ENCODE measurements at places on chromosomes 4 and X.

DNA sequence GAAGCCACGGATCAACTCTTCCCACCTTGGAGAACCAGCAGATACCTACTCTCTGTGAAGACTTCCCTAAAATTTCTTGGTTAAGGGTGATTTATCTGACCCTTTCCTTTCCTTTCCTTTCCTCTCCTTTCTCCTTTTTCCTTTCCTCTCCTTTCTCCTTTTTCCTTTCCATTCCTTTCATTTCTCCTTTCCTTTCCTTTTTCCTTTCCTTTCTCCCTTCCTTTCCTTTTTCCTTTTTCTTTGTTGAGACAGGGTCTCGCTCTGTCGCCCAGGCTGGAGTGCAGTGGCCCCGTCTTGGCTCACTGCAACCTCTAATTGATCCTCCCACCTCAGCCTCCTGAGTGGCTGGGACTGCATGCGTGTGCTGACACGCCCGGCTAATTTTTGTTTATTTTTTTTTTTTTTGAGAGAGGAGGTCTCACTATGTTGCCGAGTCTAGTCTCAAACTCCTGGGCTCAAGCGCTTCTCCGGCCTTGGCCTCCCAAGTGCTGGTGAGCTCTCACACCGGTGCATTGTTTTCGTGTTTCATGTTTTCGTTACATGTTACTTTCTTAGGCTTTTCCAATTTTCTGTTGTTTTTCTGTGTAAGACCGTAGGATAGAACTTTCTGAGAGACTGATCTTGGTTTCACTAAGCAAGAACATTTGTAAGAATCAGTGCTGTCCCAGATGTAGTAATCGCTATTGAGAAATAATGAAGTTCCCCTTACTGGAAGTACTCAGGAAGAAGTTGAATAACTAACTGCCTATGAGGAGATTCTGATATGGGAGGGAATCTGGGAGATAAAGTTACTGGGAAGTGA, 2.0 kb downstream of the TMEM165 start:
- DNase-seq, result no peak

GRCh38 chr4:56863441-56864139, 42.1 kb upstream of the SPINK2 start:
- DNase-seq, result no peak

DNA sequence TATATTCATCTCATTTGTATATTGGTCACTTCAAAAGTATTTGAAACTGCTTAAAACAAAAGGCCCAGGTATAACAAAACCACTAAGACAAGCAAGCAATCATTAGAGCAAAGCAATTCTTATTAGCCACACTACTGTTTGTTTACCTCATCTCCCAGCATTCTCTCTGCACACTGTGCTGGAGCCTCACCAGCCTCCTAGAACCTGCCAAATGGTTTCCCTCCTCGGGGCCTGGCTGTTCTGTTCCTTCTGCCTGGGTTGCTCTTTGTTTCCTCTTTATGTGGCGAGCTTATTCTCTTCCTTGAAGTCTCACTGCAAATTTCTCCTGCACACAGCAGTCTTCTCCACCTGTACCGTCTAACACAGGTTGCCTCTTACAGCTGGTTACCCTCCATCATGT, 67.5 kb upstream of the MND1 start:
- DNase-seq, result no peak

DNA sequence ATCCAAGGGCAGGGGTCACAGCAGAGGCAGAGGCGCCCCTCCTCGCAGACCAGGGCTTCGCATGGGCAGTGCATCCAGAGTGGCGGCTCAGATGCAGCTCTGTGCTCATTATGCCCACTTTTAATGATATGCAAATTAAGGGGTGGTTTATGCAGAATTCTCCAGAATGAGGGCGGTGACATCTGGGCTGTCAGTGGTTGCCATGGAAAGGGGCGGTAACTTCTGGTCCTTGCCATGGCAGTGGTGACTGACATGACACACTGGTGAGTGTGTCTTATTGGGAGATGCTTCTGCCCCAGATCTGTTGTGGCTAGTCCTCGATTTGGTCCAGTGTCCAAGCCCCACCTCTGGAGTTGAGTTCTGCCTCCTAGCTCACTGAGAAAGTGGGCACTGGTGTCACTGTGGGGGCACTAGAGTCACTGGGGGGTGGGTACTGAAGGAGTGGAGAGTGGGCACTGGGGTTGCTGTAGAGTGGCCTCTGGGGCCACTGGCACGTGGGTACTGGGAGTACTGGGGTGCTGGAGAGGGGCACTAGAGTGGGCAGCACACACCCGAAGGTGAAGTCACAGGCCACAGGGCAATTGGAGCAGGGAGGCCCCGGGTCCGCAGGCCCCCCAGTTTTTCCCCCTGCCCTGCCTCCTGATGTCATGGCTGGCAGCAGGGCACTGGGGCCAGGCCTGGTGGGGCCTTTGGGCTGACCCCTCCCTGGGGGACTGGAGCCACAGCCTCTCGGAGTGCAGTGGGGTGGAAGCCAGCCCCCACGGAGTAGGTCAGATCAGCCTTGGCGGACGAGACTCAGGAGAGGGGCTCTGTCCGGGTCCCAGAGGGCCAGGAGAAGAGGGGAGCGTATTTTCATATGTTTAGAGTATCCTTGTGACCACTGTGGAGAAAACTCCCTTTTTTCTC, 98.6 kb upstream of the NKX1-1 start:
- DNase-seq, result no peak

DNA sequence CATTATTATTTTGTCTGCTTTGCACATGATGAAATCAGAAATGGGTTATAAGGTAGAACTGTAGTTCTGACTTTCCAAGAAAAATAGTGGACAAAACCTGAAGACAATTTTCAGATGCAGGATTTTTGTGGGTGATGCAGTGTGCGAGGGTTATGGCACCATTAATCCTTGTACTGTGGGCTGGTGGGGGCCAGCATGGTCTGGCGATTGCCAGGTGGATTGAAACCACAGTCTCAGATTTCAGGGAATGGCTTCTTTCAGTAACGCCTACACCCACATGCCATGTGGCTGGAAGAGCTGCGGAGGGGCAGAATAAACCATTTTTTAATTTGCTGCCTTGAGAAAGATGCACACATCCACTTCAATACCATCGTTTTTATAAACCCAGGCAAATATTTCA, 150.5 kb downstream of the ARSF start:
- DNase-seq, result no peak

DNA sequence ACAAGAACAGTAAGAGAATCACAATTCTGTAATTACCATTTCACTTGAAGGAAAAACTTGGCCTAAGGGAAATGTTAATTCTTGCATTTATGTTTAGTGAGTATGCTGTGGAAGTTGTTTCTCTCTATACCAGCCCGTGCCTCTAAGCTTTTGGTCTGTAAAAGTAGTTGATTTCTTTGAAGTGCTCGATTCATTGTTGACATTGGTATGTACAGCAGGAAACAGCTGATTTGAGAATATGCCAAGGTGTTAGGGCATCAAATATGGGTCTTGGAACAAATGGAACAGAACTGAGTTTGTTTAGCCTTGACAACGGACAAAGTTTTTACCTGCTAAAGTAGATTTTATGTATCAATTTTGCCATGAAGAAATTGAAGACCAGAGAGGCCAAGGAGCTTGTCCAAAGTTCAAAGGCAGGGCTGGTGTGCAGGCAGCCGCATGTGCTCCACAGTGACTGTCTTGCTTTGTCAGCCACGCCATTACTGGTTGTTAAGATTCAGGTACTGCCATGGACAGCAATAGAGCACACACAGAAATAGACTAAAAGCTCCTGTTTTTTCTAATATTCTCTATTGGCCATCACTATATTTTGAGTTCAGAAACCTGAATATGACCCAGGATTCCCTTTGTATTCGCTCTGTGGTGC, 75.5 kb upstream of the TLR3 start:
- no peak for DNase-seq

GRCh38 chr4:7172508-7172907, 19.8 kb upstream of the SORCS2 start:
- no peak for DNase-seq

DNA sequence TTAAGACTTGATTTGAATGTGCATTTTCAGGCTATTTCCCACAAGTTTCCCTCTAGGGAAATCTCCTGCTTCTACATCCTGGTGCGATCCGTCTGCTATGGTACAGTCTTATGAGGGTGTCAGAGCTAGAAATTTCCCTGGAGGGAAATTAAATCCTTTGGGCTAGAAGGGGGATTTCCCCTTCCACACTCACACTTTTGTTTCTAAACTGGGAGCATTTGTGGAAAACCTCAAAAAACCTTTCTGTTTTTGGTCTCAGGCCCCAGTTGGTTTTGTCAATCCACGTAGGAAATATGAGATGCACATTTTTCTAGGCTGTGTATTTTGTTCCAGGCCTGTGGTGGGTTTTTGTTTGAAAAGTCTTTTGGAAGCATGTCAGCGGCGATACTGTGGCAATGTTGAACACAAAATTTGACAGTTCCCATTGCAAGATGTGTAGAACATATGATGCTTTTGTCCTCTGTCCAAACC, 17.8 kb downstream of the HMGB3 start:
- no peak for DNase-seq

DNA sequence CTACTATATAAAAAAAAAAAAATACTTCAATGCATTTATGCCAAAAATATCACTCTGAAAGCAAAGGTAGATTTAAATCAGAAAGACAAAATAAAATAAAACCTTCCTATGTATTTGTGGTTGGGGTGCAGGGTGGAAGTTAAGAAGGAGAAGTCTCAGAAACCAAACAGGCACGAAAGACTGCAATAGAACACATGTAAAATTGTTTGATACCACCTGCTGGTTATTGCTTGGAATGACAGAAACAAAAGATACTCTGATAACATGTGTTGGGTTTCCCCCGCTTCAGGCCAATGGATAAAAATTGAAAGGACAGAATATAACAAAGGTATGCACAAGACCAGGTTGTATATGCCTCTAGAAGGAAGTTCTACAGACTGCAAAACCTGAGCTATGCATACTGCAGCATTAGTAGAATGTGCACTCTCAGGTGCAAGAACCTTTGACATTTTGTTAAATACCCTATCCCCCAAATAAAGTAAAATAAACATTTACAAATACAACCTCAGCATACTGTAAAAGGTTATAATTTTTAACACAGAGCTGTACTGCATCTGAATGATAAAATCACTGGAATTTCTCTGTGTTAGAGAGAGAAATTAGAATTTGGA, 118.8 kb downstream of the GABRA2 start:
- DNase-seq, result no peak

- no peak for DNase-seq
These were observed 36.5 kb downstream of the TBC1D9 start for GRCh38 chr4:140719686-140720085.

GRCh38 chr4:143394739-143395453, 58.2 kb downstream of the GAB1 start:
- DNase-seq, result no peak

- DNase-seq, result peak; percentile 4
These were observed 11.7 kb downstream of the OTUD5 start for GRCh38 chrX:48945517-48946348.

DNA sequence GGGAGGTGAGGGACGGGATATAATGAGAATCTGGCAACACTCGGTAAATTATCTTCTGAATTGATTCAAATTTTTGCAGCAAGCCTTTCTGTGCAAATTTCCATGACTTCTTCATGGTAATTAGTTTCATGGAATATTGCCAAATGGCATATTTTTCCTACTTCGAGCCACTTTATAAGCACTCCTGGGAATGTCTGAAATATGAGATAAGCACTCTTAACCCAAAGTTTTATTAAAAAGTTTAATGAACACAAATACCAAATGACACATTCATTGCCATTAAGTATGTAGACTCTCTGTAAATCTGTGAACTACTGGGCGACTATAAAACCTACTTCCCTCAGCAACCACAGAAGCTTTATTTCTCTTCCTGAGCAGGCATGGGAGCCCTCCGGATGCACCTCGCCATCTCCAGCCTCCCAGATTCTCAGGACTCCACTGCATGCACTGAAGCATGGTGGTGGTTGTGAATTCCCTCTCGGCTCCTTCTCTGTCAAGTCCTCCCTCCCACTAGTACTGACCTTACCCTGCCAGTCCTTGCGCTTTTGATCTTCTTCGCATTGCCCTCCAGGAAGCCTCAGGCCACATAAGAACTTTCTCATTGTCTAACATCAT, 154.4 kb upstream of the RPL34 start:
- no peak for DNase-seq

GRCh38 chr4:101813604-101814003, 23.1 kb downstream of the BANK1 start:
- DNase-seq, result no peak

GRCh38 chr4:118307643-118308042, 45.2 kb downstream of the PRSS12 start:
- no peak for DNase-seq

DNA sequence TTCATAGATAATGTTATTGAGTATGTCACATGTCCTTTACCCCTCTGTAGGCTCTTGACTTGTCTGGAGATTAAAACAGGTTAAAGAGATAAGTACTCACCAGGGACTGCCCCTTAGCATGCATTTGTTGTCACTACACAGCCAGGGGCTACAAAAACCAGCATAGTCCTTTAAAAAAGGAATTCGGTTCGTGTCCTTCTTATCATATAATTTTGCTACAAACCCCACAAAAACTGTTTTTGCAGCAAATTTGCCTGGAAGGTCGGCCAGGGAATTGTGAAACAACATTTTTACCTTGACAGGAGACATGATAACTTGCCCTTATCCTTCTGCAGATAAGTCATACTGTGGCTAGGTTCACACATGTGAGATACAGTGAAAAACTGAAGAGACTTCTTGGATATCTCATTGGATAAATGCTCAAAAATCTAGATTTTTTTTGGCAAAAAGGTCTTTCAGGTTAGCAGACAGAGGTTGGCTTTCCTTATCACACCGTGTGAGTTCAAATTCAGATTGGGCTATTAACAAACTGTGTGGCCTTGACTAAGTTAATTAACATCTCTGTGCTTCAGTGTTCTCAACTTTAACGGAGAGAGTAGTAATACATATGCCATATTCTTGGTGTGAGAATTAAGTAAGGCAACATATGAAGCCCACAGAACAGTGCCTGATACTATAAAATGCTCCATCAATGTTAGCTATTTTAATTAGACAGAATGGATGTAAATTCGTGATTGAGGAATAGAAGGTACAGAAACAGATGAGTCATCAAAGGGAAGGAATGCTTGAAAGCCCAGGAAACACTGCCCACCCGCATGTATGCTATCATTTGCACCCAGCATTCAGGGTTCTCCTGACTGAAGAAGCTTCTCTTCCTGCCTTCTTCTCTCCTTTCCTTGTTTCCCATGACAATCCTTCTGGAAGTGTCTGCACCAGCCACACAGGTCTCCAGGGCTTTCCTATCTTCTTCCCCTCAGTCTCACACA, 30.0 kb downstream of the FAM9C start:
- DNase-seq, result no peak

DNA sequence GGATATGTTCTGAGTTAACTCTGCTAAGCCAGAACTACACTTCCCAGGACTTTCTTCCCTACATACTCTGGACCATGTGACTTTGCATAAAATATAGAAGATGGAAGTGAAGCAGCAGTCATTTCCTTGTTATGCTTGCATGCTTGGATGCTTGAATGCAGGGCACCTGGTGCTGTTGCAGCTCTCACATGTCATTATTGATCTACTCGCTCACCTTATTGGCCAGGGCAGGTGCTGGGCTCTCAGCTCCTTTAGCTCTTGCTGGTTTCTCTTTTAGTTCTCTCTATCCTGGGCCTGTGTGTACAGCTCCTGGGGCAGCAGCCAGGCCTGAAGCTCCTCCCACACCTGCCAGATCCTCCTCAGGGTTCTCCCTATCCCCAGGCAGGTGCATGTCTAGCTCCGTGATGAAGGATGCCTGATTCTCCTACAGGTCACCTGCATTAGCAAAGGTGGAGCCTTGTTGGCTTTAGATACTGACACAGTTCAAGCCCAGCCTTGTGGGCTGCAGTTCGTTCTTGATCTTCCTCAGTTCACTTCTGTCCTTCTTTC, 53.3 kb downstream of the MED28 start:
- DNase-seq, result peak; percentile 75

GRCh38 chrX:23048806-23049573, 49.2 kb downstream of the DDX53 start:
- DNase-seq, result no peak

Measured in NCI-H510A (cell line).